Activated T-helper 2 cell treated with anti-CD3 and anti-CD28 coated beads, Interferon-gamma antibody, Interleukin-2, Interleukin-4, amounts not matched to agents 10 μg/mL and 5 μg/mL and 100 μg/mL, durations not matched to agents 14 hours and 24 hours and 36 hours (primary cell): ENCODE measurements at places on chromosomes 12 and 14. TPM values are rescaled to one million over a fixed set of nuclear protein-coding genes. Genes with fewer than 3 reads are reported as not detected.

The PPP4R4 gene
- total RNA-seq, result 1.2 and 1.8 TPM in 2 replicates

DNA sequence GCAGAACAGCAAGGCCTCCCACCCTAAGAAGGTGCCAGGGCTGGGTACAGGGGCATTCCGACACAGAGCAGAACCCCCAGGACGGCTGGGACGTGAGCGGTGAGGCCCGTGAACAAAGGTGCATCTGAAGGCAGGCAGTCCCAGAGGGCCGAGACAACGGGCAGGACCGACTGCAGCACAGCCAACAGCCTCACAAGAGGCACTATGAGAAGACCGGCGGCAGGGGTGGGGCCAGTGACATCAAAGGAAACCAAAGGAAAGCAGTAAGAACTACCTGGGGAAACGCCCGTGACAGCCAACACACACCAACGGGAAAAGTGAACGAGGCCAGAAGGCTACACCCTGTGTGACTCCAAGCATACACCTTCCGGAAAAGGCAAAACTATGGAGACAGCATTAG, 9.1 kb downstream of the BTBD6 start:
- no peak for DNase-seq
- H3K36me3 ChIP-seq, result peaks cover 8% of the 10 kb centered on the region
- no peak overlapping the region for H3K4me3 ChIP-seq
- no peaks in the 10 kb centered on the region for H3K4me1 ChIP-seq
- no peaks in the 10 kb centered on the region for H3K27me3 ChIP-seq

The MYH6 gene
- 0.11 and 0.14 TPM in 2 replicates for total RNA-seq

The SLC38A4 gene
- total RNA-seq, result not detected in 2 replicates

The KRT82 gene
- total RNA-seq, result not detected in 2 replicates
